ENCODE measurements at places on chromosomes 11 and 22.
A peak's percentile ranks its signal among the peaks of the same experiment; 100 is the strongest.

DNA sequence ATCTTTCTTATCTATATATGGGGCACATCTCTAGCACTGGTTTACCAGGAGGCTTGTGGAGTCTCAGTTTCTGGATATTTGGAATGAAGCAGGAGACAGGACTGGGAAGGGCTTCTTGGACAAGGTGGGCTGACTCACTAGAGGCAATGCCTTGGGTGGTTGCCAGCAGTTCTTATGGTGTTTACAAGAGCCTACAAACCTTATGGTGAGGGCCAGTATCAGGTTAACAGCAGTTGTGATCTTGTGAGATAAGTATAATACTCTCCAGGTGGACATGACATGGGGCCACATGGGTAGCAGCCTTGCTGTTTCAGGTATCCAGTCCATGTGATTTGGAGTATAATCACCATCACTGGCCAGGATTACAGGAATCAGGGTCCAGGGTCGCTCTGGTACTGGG is 10.2 kb downstream of the FUT4 start:
- no peak for DNase-seq

DNA sequence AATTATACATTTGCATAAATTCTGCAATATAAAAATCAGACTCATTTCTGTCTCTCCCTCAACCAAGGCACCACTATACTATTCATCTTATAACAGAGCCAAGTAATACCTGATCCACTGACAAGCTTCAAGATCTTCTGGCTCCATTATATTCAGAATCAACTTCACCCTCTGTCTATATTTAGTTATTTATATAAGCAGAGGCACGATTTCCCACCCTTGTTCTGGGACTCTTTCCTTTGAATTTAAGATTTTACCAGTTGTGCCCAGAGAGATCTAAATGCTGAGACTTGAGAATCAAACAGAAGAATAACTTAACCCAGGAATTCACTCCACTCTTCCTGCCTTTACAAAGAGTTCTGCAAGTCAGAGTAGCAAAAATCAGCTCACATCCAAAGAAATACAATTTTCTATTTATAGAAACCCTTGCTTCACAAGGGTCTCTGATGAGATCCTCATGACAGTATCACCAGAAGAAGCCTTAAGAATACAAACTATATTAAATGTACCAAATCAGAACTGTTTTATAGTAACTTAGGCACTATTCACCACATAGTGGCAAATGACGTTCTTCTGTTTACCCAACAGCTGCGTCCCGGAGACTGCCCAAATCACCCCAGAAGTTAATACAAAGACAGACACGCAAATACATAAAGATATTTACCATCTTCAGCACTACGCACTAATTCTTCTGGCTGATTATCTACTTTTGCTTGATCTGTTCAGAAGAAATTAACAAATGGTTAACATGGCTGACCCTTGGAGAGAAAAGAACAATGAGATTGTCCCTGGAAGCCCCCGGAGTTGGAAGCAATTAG is 32.3 kb upstream of the CCDC89 start:
- no peak for DNase-seq

GRCh38 chr11:6012035-6012668 is 5.4 kb upstream of the OR56A4 start:
- no peak for DNase-seq

DNA sequence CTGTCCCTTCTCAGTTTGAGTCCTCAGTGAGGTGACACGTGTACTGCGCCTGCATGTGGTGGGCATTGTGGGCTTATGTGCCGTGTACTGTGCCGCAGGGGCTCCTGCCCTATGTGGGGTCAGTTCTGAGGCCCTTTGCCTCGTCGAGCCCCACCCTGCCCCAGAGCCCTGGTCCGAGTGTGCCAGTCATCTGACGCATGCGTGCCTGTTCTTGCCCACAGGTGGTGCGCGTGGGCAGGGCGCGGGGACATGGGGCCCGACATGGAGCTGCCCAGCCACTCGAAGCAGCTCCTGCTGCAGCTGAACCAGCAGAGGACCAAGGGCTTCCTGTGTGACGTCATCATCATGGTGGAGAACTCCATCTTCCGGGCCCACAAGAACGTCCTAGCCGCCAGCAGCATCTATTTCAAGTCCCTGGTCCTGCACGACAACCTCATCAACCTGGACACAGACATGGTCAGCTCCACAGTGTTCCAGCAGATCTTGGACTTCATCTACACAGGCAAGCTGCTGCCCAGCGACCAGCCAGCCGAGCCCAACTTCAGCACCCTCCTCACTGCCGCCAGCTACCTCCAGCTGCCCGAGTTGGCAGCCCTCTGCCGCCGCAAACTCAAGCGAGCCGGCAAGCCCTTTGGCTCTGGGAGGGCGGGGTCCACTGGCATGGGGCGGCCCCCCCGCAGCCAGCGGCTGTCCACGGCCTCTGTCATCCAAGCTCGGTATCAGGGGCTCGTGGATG is 22.3 kb upstream of the TMEM191C start:
- DNase-seq: peak; percentile 19

GRCh38 chr11:121767433-121767832 is 314.7 kb upstream of the SORL1-AS1 start:
- DNase-seq: no peak

DNA sequence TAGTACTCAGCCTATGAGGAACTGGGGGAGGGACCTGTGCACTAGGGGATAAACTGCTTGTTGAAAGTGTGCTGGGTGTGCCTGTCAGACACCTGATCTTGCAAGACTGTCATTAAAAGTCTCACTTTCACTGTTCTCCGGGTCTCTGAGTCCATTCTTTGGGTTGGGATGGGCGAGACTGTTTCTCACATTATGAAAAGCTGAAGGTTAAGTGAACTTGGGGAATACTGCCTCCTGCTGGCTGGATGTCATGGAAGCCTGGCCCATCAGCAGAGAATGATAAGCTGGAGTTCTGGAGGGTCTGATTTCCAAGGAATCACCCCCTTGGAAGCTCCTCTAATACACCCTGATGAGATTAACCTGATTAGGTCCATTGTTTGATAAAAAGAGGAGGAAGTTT is 9.0 kb upstream of the VPREB1 start:
- no peak for DNase-seq
